HFFc6 (cell line): ENCODE measurements at places on chromosomes 7 and 10.

GRCh38 chr10:35216303-35216905 lies 89.8 kb downstream of the CREM start:
- no peak for DNase-seq

DNA sequence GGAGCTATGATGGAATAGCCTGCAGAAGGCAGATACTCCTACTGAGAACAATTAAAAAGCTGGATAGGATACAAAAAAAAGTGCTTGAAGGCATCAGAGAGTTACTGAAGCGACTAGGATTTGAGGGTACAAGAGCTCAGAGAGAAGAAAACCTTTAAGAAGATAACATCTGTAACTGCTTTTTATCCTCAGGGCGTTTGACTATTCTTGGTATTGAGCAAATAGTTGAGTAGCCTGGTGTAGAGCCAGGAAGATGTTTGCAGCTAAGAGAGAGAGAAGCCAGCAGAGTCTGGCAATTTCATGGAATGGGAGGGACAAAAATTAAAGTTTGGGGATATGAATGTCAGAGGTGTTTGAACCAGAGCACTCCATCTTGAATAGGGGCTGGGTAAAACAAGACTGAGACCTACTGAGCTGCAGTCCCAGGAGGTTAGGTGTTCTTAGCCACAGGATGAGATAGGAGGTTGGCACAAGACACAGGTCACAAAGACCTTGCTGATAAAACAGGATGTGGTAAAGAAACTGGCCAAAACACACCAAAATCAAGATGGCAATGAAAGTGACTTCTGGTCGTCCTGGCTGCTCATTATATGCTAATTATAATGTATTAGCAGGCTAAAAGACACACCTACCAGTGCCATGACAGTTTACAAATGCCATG lies 428.8 kb downstream of the SH2D4B start:
- DNase-seq: no peak

DNA sequence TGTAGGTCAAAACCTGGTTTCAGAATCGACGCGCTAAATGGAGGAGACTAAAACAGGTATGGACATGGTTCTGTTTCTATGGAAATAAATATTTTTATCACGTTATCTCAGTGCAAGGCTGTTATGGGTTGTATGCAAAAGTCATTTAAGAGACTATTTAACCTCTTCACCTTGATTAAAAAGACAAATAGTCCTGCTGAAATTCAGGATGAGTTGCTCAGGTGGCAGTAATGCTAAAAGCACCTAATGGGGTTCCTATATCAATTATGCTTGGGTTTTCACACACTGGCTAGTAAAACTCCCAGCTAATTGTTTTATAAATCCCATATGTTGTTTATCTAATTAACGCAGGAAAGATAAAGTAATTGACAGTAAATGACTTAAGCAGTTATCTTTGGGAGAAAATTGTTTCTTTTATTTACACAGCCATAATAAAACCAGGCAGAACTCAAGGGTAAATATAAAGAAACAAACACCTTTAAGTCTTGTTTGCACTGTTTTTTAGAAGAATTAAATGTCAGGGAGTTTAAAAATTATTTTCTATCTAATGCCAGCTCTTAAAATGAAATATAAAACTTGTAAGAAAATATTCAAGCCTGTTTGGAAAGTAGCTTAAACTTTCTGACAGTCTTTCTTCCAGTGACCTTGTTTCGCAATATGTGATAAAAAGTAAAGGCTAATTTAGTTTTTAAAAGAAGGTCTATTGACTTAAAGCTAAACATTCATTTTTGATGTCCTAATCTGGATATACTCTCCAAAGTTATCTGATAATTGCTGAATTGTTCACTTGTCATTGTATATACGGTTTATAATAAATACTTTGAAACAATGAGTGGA lies 3.2 kb downstream of the HHEX start:
- DNase-seq: no peak

GRCh38 chr10:22345301-22346095 lies at the start of gene SPAG6:
TSS of gene SPAG6 (plus strand) at chr10:22345496. CDS start at chr10:22345612, 116 bp downstream.
- no peak for DNase-seq

DNA sequence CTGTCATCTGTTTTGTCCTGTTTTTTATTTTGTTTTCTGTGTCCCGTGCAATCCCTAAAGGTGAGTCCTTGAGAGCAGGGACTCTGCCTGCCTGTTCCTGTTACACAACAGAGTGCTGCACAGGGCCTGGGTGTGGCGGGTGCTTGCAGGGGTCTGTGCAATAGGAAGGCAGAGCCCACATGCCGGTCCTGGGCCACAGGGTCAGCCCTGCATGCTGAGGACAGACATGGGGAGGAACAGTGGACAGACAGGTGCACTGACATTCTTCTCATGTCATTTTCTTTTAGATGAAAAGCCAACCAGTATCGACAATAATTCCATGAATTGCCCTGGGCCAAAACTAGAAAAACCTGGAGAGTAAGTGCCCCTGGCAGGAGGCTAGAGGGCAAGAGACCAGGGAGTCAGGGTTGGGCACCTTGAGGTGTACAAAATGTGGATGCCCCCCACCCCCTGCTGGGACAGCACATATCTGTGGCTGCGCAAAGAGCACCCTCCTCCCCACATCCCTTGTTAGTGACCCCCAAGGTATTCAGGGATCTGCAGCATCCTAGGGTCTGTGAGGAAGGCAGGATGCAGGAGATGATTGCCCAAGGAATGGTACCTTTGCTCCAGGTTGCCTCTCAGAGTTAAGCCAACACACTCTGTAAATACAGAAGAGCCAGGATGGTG lies 19.9 kb downstream of the ANTXRL start:
- DNase-seq: no peak

- DNase-seq: no peak
These were observed 32.0 kb downstream of the TCERG1L start for GRCh38 chr10:131279516-131279915.

GRCh38 chr10:30433306-30433729 lies 666 bp upstream of the MAP3K8 start:
- peak; percentile 50 for DNase-seq

DNA sequence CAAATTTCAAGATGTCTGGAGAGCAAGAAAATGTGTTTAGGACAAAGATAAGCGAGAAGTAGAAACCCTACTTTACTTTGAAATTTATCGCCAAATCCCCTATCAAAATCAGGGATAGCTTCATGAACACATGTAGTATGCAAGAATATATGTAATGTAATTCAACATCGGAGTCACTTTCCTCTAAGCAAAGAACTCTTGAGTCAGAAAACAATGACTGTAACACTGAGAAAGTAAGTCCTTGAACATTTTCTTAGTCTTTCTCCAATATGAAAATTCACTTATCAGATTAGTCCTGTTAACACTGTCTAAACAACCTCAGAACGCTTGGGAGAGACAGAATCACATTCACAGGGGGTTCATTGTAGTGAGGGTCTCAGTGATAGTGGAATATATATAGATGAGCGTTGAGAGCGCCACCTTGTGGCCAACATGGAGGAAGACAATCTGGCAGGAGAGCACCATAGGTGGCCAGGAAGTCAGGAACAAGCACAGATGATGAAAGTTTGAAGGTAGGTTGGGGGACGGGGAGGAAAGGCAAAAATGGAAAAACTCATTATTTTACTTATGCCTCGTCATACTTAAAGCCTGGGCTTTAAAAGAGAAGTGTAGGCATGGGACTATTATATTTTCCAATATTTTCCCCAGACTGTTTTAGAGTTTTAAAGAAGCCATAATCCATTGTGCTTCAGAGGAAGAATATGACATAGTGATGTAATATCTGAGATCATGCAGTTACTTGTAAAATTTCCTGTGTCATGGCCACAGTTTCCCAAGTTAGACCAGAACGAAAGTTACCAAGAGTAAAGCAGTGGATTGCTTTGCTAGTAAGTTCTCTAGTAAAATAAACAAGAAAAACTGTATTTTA lies 115.5 kb upstream of the GNAI1 start:
- DNase-seq: peak; percentile 33

GRCh38 chr10:109275960-109276359 lies 647.4 kb downstream of the XPNPEP1 start:
- DNase-seq: peak; percentile 33

- DNase-seq: no peak
These were observed 150.9 kb downstream of the CELF2 start for GRCh38 chr10:11168423-11169090.

DNA sequence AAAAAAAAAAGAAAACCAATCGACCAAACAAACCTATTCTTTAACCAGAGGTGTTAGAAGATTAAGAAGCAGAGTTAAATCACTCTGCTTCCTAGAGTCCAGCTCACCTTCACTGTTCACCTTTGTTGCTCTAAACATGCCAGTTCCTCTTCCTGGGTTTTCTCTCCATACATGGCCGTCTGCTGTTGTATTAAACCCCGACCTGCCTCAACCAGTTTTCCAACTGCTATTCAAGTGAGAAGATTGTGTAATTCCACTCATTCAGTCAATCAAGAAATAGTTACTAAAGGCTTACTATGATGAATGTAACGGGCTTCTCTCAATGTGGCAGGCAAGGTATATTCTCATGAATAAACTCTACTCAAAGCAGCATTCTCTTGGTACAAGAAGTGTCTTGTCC lies 8.8 kb downstream of the AASS start:
- no peak for DNase-seq

- peak; percentile 46 for DNase-seq
These were observed 141.0 kb downstream of the PTEN start for GRCh38 chr10:88004451-88004850.

GRCh38 chr10:9957351-9957750 lies 1060.3 kb upstream of the CELF2 start:
- DNase-seq: no peak
